ENCODE measurements at places on chromosomes 5 and 9.
A peak's percentile ranks its signal among the peaks of the same experiment; 100 is the strongest.

DNA sequence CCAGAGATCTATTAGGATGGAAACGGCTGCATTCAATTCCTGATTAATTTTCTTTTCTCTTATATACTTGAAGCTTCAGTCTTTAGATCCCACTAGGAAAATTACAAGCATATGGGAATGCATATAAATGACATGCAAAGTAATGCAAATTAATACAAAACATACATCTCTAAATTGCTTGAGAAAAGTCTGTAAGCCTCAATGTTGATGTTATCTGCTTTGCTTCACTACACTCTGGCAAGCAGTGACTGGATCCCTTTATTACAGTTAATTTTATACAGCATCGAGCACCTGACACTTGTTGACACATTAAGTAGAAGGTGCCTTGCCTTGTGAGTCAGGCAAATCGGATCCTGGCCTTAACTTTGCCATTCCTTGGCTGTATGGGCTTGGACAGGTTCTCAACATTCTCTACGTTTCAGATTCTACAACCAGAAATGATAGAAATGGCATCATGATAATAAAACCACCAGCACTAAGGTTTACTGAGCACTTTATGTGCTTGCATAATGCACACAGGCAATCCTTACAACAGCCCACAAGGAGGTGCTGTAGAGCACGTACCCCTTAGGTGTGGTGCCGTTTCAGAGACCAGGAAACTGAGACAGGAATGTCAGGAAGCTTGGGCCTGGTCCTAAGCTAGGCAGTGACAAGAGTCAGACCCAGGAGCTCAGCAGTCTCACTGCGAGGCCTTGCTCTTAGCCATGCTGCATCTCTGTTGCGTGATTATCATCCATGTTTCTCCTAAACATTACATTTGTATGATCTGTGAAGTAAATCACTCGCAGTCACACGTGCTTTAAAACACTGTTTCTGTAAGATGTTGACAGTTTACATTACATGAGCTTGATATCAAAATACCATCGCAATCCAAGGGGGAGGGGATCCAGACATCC is 2.7 kb downstream of the GCNT4 start:
- DNase-seq = peak; percentile 68

DNA sequence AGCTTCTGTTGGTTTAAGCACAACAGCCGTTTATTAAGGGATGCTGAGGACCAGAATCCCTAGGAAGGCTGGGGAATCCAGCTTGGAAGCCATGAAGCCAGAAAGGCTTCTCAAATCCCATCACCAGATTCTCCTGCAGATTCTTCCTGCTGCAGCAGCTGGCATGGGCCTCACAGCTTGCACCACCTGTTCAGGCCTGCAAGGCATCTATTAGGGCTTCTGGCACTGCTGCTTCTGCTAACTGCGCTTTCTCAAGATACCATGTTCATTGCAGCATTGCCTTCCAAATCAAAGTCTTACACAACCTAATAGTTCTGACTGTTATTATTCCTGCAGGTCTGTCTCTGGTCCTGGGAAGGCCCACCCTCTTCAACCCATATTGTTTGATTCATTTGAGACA is 51.2 kb upstream of the ZNF366 start:
- DNase-seq = no peak

- DNase-seq = no peak
Observed at GRCh38 chr5:12658871-12659446, 754.7 kb upstream of the CTNND2 start.

DNA sequence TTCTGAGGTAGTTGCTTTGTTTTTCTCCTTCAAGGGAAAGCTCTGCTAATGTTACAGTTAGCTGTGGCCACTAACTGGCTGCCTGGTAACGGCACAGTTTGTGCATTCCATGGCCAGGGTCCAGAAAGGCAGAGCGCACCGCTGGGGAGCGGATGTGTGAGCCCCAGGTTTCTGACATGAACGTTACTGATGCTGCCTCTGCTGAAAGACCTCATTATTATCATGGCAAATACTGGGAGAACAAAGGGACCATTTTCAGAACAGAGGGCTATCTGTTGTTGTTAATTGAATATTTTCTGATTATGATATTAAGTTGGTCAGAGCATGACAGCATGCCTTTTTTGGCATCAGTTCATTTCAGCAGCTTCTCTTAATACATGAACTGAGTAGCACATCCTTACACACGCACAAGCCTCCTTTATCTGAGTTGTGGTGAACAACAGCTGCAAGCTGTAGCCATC is 134.1 kb downstream of the NUDT12 start:
- no peak for DNase-seq

DNA sequence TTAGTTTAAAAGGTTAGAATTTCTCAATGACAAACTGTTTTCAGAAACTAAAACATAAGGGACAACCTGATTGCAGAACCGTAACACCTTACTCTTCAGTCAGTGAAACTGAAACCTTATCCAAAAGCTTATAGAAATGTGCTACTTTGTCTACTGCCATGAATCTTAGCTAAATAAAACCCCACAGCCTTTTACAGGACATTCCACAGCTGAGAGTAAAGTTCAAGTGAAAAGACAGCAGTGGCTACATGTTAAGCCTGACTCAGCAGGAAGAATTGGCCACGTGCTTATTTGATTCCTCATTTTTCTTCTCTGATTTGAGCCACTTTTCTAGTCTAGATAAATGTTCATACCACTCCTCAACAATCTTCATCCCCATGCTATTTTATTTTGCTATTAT is 278.7 kb upstream of the ISL1 start:
- DNase-seq = no peak

DNA sequence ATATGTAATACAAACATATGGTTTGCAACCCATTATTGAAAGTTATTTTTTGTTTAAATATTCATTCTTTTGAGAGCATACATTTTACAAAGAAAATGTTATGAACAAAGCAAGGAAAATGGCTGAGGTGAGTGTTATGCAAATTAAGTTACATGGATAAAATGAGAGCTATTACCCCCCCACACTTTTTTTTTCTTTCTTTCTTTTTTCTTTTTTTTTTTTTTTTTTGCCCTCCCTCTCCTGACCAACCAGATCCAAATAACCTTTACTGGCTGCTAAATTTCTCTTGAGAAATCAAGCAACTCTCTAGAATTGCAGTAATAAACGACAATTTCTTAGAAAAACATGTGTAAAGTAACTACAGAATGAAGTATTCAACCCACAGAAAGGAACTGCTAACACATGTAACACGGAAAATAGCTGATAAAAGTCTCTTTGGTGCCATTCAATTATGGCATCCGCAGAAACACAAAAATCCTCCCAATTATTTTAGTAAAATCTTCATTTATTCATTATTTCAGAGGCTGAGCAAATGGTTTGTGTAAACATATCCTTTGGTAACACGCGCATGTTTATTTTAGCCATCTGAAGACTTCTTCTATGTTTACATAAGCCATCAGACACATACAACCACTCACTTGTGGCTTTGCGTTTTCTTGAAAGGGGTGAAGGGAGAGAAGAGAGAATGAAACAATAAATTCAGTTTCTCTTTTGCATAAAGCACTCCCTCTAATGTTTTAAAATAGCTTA is 216.1 kb downstream of the NFIB start:
- no peak for DNase-seq

DNA sequence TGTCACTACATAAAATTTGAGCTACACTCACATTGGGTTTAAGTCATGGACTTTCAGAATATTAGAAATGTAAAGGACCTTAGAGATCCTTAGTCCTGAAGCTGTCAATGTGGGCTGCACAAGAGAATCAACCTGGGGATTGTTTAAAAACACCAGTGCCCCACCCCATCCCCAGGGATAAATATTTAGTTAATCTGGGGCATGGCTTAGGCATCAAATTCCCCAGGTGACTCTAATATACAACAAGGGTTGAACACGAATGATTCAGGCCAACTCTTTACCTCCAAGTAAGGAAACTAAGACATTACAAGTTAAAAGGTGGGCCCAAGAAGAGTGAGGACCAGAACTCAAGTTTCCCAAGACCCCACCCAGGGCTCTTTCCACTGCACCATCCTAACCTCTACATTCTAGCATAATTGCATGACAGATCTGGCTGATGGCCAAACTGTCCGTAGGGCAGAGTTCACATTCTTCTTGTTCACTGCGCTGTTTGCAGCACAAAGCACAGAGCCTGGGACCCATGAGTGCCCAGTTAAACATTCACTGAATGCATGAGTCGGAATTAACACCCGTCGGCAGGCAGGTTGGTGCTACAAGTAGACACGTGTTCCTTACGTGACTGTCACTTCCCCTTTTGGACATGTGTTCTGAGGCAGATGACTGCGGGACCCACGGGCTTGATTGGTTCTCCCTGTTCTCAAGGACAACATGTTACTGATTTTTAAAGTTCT is 25.2 kb downstream of the CYFIP2 start:
- no peak for DNase-seq

DNA sequence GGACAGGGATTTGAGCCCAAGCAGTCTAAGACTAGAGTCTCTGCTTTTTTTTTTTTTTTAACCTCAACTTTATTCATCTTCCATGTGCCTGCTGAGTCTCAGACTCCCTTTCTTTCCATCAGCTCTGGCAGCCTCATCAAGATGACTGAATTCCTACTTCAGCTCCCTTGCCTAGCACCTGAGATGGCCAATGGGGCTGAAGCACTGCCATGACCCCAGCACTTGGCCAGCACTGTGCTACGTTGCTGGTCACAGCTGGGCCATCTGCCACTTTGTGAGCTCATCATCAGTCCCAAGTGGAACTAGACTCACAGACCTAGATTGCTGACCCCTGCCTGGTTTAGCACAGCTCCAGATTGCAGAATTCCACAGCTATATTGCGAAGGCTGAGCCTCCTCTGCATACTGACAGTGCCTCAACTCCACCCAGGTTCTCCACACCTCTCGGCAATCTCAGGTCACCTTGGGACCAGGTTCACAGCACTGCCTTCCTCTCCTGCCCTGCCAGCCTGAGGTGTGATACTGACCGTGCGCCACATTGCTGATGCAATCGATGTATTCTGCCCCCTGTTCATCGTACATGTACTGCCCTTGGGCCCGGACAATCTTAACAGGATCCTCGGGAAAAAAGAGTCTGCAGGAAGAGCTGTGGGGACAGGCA is 1.6 kb downstream of the PHYKPL start:
- DNase-seq = no peak

- DNase-seq = no peak
Observed at GRCh38 chr9:706073-706472, 135.4 kb upstream of the DMRT1 start.

DNA sequence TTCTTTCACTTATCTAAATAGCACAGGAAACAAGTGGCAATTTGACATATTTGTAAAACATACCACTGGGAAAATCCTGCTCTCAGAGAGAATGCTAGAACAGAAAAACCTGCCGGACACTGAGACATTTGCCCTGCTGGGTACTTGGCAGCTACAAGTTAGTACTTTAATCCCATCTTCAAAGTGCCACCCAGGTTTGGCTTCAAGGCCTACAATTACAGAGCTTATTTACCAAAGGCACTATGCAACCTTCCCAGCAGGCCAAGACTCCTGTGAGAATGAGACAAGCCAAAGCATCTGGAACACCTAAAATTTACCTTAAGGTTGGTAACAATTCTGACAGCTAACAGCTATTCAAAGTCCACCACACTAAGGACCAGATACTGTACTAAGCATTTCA is 78.3 kb downstream of the TSSK1B start:
- no peak for DNase-seq

GRCh38 chr5:41256400-41256799 is 43.1 kb upstream of the C6 start:
- DNase-seq = no peak

DNA sequence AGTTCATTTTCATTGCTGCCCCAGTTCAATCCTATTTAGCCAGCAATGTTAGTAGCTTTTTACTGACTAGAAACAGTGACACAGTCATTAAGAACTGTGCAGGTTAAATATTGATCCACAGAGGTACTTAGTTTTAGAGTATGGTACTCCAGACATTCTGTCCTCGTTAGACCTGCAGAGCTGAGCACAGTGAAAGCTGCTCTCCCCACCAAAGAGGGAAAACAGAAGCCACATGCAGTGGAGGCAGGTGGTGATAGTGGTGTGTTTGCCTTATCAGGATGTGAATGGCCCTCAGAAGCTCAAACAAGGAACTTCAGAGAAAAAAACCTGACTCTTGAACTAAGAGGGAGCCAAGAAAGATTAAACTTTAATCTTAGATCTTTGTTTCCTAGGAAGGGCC is 75.5 kb downstream of the UNC13B start:
- no peak for DNase-seq

DNA sequence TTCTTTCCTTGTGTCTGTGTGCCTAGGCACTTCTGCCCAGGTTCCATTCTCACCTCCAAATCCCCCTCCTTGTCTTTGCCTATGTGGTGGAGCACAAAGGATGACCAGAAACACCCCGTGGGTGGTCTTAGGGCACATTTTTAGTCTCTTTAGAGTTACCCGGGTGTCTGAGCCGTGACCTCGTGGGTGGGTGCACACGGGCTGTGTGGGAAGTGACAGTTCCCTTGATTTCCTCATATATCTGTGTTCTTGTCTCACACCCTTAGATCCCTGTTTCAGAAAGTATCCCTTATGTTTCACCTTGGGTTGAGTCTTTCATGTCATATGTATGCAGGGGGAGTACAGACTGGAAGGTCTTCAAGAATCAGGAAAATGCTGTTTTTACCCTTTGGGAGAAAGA is 13.4 kb upstream of the SMIM32 start:
- DNase-seq = no peak

DNA sequence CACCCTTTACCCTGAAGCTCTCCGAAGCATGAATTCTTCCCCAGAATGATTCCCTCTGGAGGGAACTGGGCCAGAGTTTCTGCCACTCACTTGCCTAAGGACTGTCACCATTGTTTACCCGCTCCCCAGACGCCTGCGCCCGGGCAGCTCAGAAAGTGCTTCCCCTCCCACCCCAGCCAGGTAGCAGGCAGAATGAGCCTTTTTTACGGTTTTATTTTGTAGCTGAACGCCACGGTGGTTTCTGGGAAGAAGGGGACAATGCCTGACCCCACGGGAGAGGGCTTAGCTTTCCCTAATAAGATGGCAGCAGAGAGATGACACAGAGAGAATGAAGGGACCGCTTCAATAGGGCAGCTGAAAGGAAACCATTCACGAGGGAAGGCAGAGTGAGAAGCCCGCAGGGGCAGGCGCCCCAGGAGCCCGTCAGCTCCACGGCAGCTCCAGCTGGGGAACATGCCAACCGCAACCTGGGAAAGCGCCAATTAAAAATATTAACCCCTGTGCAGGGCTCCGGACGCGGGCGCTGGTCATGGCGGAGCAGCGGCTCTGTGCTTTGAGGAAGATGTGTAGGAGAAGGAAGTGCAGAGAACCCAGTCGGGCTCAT is 20.4 kb upstream of the NTNG2 start:
- no peak for DNase-seq

- peak; percentile 69 for DNase-seq
Observed at GRCh38 chr5:54390015-54390414, 65.5 kb upstream of the HSPB3 start.

- peak; percentile 8 for DNase-seq
Observed at GRCh38 chr5:172437445-172438318, 16.6 kb downstream of the SH3PXD2B start.

- DNase-seq = no peak
Observed at GRCh38 chr9:37979844-37980243, 75.9 kb upstream of the SLC25A51 start.

GRCh38 chr5:84275609-84276008 is 109.1 kb downstream of the EDIL3 start:
- no peak for DNase-seq
